Panc1 (cell line): ENCODE measurements at places on chromosomes 16 and 17. TPM values are rescaled to one million over a fixed set of nuclear protein-coding genes. Genes with fewer than 3 reads are reported as not detected.
A peak's percentile ranks its signal among the peaks of the same experiment; 100 is the strongest.

- no peak for DNase-seq
Observed at GRCh38 chr16:35734728-35735402, 2275.5 kb downstream of the TP53TG3F start.

XYLT1 gene
- total RNA-seq = 0.62 TPM

TMEM88 gene
- total RNA-seq = 1.6 TPM

DNA sequence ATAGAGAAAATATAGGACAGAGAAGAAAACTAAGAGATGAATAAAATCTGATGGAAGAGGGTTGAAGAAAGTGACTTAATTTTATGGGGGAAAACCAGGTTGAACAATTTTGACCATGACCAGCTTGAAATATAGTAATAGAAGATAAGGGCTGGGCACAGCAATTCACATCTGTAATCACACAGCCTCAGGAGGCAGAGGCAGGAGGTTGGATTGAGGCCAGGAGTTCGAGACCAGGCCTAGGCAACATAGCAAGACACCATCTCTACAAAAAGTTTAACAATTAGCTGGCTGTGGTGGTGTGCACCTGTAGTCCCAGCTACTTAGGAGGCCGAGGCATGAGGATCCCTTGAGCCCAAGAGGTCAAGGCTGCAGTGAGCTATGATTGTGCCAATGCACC lies 8.7 kb downstream of the MXRA7 start:
- no peak for DNase-seq

GPR142 gene
- total RNA-seq = not detected

DNA sequence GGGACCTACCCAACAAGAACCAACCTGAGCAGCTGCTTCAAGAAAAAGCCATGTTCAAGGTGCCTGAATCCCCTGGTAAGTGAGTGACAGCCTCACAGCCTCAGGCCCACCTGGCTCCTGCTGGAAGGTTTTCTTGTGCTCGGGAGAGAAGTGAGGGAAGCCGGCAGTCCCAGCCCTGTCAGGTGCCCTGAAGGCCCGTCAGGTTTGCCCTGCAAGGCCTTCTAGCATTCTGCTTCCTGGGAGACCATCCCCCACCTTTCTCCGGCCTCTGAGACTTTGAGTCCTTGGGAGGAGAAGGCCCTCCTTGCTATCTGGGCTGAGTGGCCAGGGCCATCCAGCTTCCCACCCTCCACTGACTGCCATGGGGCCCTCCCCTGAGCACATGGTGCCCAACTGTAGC lies 166.7 kb upstream of the ZNF267 start:
- no peak for DNase-seq

GRCh38 chr16:89946515-89946914 lies 2.0 kb upstream of the DEF8 start:
- DNase-seq = no peak

- DNase-seq = no peak
Observed at GRCh38 chr16:19400711-19401110, 17.0 kb upstream of the TMC5 start.

DNA sequence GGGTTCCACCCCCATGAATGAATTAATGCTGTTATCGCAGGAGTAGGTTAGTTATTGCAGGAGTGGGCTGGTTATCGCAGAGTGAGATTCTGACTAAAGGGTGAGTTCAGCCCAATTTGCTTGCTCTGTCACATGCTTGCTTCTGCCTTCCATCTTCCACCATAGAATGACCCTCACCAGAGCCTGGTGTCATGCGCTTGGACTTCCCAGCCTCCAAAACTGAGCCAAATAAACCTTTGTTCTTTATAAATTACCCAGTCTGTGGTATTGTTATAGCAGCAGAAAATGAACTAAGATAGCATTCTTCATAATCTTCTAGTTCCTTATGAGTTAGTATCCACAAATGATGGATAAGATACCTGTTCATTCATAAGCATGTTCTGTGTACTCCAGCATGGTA lies 235.1 kb upstream of the TBX2 start:
- DNase-seq = no peak

DNA sequence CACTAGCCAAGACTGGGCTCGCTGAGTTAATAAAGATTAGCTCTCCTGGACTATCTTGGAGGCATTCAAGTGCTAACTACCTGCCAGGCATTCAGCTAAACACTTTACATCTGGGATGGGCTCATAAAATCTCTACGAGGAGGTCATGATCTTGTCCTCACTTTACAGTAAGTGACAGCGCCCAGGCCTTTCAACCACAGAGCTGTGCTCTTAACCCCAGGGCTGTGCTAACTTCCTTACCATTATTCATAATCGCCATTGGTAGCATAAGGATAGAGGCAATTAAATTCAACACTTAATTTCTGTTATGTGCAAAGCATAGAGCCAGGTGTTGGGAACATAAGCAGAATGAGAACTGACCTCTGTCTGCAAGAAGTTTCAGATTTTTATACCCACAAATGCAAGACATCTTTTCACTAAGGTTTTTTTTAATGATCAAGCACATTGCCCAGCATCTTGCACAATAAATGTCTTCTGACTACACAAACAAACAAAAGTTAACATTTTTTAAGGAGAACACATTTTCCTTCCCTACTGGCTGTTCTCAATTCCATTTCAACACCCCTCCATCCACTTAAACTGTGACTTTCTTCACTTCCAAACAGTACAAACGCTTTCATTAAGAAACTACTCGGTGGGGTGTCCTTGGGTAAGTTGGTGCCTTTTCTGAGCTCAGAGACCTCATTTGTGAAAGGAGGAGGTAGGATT lies 172.3 kb downstream of the C16orf78 start:
- DNase-seq = no peak

DNA sequence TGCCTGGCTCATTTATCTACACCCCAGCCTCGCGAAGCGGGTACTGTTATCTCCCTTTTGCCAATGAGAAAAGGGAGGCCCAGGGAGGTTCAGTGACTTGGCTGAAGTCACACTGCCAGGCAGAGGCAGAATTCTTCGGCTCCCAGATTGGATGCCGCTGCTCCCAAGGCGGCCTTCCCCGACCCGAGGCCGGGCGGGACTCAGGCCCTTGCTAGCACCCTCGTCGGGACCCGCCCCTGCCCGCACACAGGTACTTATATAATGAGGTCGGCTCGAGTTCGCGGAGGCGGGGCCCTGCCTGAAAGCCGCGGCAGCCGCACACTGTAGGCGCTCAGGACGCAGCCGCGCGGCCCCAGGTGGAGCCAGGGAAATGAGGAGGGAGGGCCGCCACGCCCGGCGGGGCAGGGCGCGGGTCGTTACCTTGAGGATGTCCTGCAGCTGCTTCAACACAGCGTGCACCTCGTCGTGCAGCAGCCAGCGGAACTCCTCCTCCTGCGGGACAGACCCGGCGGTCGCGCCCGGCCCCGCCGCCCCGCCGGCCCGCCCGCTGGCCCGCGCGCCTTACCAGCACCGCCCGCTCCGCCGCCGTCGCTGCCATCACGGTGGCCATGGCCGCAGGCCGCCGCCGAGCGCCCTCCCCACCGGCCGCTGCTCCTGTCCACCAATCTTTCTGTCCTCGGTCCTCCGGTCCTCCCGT lies at the start of gene ROGDI:
Gene ROGDI, minus strand, starts transcription at position 672 of the 697 bp plus-strand sequence. Its CDS starts 62 bp downstream, at position 610.
- DNase-seq = no peak

MILR1 gene
- total RNA-seq = not detected

- DNase-seq = no peak
Observed at GRCh38 chr17:77492446-77493237, 351.9 kb downstream of the SEC14L1 start.

GRCh38 chr16:78620291-78620690 lies 520.8 kb downstream of the WWOX start:
- DNase-seq = no peak

GRCh38 chr16:21001262-21001661 lies 100.7 kb downstream of the LYRM1 start:
- peak; percentile 8 for DNase-seq

DNA sequence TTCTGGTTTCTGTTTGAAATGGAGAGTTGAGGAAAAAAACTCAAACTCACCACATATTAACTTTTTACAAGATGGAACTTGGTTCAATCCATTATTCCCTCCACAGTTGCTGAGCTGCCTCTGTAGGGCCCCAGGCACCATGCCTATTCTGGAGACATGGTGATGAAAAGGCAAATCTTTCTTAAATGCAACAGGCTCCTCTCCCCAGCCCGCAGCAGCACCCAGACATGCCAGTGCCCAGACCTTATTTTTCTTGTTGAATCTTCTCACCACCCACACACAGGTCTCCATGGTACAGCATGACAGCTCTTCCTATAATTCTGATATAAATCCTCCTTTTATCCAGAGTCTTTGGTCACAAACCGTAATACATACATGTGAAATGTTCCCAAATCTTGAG lies 7.6 kb downstream of the CYTH1 start:
- no peak for DNase-seq

DNA sequence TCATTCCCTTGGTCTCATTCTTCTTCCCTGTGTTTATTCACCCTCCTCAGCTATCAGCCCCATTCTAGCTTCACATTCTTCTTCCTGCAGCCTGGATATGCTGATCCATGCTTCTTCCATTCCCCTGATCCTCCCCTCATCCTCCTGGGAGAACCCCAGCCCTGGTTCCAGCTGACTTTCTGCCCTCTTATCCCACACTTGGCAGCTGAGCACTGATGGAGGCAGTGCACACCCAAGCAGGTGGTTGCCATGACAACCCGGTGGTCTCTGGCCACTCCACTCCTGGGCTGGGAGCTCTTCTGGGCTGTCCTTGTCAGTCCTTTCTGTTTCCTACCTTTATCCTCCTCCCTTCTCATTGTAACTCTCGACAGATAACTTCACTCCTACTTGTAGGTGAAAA lies 16.7 kb upstream of the TUBG2 start:
- DNase-seq = no peak

GRCh38 chr17:76523084-76524037 lies 14.1 kb downstream of the CYGB start:
- DNase-seq = peak; percentile 46

- DNase-seq = no peak
Observed at GRCh38 chr16:79247386-79247785, 353.2 kb downstream of the MAF start.

DNA sequence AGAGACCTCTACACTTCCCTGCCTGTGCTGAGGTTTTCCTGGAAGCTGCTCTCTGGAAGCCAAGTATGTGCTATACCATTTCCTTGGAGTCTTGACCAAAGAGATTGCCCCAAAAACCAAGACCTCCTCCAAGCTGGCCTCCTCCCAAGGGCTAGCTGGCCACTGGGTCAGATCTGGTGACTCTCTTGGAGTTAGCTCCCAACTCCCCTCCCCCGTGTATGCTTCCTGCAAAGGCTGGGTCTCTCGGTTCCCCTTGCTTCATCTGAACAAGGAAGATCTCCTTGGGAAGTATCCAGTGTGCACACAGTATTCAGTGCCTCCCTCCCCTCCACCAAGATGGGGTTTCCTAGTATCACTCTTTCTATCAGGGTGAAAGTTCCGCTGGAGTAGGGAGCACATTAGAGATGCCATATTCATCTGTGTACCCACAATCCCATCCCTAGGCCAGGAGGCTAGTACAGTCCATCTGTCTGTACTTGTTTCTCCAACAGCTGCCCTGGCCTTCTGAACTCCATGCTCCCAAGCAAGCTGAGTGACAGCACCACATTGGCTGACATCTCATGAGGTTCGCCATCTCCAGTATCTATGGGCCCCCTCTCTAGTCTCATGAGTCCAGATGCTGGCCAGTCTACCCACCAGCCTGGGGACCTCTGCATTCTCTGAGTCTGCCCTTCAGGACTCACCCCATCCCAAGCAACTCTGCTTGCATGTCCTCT lies 3.2 kb downstream of the GAS7 start:
- no peak for DNase-seq

DNA sequence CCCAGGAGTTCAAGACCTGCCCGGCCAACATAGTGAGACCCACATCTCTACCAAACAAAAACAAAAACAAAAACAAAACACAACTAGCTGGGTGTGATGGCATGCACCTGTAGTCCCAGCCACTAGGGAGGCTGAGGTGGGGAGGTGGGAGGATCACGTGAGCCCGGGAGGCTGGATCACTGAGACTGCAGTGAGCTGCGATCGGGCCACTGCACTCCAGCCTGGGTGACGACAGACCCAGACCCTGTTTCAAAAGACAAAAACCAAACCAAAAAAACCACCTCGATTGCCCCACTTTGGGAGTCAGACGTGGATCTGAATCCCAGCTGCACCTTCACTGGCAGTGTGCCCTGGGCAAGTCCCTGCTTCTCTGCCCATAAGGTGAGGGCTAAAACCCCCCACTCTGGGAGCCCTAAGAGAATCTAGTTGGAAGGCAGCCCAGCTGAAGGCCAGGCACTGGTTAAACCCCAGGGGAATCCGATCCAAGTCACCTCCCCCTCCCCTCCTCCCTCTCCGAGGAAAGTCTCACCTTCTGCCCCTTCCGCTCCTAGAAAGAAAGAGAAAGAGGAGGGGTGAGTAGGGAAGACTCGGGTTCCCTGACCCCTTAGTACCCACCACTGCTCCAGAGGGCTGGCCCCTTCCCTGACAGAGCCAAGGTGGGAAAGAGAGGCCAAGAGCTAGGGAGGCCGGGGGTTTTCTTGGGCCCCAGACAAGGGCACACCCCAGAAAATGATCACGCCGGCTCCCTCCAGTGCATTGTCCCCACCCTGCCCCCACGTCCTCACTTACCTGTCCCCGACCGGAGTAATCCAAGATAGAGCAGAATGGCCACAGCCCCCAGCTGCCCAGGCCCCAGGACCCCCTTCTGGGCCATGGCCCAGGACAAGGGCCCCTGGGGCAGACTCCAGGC lies 647 bp downstream of the PRSS8 start:
- DNase-seq = no peak

DNA sequence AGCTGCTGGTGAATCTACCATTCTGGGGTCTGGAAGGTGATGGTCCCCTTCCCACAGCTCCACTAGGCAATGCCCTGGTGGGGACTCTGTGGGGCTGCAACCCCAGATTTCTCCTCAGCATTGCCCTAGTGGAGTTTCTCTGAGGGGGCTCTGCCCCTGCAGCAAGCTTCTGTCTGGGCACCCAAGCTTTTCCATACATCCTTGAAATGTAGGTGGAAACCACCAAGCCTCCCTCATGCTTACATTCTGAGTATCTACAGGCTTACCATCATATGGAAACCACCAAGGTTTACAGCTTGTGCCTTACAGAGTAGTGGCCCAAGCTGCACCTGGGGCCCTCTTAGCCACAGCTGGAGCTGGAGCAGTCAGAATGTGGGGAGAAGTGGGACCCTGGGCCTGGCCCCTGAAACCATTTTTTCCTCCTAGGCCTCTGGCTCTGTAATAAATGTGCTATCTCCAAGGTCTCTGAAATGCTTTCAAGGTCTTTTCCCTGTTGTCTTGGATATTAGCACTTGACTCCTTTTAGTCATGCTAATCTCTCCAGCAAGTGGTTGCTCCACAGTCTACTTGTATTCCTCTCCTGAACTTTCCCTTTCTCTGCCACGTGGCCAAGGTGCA lies 19.6 kb upstream of the DLX3 start:
- DNase-seq = no peak

DNA sequence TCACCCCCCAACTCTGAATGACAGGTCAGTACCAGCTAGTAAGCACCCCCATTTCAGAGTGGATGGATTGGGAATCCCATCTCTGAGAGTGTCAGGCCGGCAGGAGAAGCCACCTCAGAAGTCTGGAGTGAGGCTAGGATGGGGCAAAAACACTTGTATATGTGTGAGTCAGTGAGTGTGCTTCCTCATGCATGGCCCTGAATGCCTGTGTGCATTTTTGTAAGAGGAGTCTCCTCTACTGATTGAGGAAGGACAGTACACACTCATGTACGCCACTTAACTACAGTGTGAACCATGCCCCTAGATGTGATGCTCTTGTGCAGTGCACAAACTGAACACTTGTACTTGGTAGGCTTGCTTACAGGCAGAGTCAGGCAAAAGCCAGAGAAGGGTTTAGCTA lies 22.3 kb upstream of the NAGS start:
- DNase-seq = no peak
